GDM1 (cell line): ENCODE measurements at places on chromosomes 3 and 15.

DNA sequence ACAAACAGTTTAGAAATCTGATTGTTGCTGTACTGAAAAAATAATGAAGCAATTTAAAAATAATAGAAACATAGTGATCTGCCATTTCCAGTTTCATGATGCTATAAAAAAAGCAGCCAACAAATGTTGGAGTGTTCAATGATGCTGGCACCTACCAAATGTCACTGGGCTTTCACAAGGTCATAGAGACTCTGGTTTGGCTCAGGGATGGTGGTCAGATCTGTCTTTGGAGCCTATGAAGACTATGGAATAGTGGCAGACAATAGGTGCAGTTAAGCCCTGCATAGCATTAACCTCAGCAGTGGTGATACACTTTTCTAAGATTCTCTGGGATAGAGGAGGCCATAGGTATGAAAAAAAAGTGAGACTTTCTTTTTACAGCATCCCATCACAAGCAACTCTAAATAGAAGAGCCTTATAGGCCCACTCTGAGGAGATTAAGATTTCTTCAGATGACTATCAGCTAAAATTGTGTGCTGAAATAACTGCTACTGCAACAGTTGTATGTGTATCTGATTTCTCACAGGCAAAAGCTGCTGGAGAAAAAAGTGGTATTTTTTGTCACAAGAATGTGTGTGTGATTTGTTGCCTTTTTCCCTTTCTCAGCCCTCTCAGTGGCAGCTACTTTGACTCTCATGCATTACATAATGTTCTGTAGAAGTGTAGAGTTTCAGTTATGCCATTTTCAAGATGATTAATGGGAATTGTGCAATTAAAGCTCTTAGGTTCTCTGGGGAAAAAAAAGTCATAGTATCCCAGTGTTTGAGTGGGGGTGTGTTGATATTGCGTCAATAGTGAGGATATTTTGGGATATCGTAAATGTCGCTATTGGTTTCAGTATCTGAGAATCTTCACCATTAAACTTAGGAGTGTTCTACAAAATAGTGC, 137.4 kb downstream of the MBNL1 start:
- DNase-seq: no peak

GRCh38 chr3:77571971-77572715, 532.2 kb downstream of the ROBO2 start:
- DNase-seq: no peak

- no peak for DNase-seq
Measured at GRCh38 chr3:118974356-118975097, 60.1 kb downstream of the IGSF11 start.

- DNase-seq: no peak
Measured at GRCh38 chr3:19972054-19972453, 25.2 kb downstream of the RAB5A start.

DNA sequence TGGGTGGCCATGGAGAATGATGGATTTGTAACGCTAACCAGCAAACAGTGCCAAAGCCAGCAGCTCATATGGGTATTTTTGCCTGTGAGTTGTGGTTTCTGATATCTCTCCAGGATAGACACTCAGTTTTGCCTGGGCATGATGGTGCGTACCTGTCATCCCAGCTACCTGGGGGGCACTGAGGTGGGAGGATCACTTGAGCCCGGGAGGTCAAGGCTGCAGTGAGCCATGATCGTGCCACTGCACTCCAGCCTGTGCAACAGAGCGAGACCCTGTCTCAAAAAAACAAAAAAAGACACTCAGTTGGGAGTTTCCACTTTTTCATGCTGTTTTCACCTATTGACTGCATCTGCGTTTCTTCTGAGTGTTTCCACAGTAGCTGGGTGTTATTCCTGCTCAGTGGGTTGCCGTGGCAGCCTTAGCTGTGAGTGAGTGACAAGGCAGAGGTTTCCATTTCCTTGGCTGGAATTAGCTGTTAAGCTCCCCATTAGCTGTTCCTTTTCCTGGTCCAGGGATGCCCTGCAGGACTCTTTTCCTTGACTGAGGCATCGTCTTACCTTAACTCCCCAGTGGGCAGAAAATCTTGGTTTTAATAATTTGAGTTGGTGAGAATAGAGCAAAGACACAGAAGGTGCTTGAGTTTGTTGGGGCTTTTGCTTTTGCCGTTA, 14.2 kb upstream of the RPP14 start:
- no peak for DNase-seq

DNA sequence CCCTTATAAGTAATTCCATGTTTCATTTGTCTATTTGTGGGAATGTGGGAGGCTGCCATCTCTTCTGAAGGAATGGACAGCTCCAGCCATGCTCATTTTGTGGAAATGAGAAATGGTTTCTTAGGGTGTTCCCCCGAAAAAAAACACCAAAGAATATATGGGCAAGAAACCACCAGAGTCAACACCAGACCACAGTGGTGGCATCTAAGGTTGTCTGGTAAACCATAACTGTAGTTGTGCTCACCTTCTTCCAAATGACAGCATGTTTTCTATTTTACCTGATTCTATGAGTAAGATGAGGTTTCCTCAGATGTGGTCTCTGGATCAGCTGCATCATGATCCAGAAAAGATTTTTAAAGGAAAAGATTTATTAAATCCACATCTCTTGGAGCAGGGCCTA, 217.0 kb upstream of the C2CD4B start:
- DNase-seq: no peak

DNA sequence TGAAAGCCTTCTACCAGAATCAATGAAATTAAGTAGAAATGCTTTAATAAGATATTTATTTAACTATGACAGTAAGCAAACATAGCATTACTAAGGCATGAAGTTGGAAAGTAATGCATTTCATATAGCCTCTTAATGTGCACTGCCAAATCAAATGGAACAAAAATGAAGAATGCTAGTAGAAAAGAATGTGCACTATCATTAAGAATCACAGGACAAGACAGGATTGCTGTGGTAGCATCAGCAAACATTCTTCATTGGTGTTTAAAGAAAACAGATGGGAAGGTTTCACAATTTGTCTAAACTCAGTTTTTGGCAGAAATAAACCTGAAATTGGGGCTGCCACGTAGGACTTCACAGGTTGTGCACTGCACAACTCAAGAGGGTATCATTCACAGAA, 168.9 kb downstream of the CNTN3 start:
- DNase-seq: no peak

- no peak for DNase-seq
Measured at GRCh38 chr3:158460926-158461325, 110.1 kb upstream of the MLF1 start.

- peak; percentile 8 for DNase-seq
Measured at GRCh38 chr3:18988614-18989229, 159.6 kb upstream of the KCNH8 start.

GRCh38 chr3:8657804-8658305, 13.3 kb upstream of the SSUH2 start:
- no peak for DNase-seq

- DNase-seq: no peak
Measured at GRCh38 chr3:106338582-106339214, 469.9 kb upstream of the CBLB start.
